ENCODE measurements at places on chromosomes 16 and 17.

DNA sequence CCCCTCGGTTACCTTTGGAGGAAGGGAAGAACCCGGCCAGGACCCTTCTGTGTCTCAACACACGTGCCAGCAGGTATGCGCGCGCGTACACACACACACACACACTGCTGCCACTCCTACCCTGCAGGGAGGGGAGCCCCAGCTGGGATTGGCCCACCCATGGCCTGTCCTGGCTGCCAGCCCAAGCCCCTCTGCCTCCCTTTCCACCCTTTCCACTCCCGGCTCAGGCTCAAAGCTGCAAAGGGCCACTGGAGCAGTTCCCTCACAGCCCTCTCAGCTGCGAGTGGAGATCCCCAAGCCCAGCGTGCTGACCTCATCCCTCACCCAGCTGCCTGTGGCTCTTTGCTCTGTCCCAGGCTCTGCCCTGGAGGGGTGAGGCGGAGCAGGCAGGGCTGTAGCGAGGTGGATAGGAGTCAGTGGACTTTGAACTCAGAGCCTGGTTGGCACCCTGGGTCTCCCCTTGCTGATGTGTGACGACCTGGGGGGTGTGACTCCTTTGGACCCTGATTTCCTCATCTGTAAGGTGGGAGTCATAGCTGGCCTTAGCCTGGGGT, 14.5 kb downstream of the KIF19 start:
- DNase-seq, result no peak

- no peak for DNase-seq
These were observed 54.8 kb upstream of the BCAR1 start for GRCh38 chr16:75306099-75306762.

DNA sequence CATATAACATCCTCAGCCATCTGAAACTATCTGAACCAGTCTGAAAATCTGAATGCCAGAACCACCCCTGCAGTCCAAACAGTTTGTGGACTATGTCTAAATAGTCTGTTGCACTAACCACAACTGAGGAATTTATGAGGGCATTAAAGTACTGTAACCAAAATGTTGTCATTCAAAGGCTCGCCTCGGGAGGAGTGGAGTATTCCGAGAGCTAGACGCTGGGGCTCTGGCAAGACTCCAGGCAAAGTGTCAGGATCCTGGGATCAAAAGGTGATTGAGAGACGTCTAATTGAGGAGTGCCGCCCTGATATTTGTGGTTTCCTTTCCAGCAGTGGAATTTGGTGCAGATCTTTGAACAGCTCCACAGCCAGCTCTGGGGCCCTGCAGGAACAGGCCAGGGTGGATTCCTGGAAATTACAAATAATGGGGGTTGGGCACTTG, 142.9 kb upstream of the MYOCD start:
- DNase-seq, result no peak

GRCh38 chr17:50818261-50818660, 17.1 kb upstream of the WFIKKN2 start:
- DNase-seq, result no peak

DNA sequence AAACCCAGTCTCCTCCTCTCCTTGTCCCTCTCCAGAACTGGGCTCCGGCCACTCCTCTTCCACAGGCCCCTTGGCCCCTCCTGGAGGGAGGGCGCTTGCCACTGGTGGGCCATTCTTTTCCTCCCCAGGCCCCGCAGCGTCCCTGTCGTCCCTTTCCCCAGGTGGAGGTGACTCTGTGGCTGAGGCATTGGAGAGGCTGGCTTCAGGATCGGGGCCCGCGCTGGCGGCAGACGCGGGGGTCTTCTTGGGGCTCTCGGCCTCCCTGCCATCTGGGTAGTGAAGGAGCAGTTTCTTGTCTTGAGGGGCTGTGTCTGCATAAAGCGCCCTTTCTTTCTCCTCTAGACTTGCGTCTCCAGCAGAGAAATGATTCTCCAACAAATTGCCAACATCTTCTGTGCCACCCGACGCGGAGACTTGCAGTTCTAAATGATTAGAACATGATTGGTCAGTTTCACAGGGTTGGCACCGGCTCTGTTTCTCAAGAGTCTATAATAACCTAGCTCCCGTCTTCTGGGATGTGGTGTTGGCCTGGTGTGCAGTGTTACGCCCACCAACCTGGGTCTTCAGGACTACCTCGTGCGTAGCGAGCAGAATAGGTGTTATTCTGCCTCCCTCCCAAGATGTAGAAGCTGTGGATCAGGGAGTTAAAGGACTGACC, 34.1 kb downstream of the SRL start:
- no peak for DNase-seq

- DNase-seq, result no peak
These were observed 725 bp upstream of the ARL5C start for GRCh38 chr17:39166437-39167335.

GRCh38 chr17:7356072-7356549, 1.2 kb downstream of the TMEM95 start:
- DNase-seq, result peak; percentile 63

DNA sequence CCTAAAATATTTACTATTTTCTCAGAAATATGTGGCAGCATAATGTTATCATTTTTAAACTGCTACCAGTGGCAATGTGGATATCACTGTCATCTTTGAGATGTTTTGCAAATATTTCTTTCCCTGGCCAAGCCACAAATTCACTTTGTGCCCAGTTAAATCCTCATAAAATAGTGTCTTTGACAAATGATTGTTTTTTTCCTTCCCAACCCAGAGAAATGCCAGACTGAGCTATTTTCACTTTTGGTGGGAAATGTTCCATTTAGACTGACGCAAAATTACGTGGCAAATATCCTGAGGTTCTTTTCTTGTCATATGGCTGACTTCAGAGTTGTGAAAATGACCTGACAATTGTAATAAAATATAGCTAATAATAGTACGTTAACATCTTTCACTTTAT, 807.0 kb upstream of the SOX9 start:
- DNase-seq, result no peak

GRCh38 chr16:26772503-26772902, 294.2 kb upstream of the C16orf82 start:
- DNase-seq, result no peak

DNA sequence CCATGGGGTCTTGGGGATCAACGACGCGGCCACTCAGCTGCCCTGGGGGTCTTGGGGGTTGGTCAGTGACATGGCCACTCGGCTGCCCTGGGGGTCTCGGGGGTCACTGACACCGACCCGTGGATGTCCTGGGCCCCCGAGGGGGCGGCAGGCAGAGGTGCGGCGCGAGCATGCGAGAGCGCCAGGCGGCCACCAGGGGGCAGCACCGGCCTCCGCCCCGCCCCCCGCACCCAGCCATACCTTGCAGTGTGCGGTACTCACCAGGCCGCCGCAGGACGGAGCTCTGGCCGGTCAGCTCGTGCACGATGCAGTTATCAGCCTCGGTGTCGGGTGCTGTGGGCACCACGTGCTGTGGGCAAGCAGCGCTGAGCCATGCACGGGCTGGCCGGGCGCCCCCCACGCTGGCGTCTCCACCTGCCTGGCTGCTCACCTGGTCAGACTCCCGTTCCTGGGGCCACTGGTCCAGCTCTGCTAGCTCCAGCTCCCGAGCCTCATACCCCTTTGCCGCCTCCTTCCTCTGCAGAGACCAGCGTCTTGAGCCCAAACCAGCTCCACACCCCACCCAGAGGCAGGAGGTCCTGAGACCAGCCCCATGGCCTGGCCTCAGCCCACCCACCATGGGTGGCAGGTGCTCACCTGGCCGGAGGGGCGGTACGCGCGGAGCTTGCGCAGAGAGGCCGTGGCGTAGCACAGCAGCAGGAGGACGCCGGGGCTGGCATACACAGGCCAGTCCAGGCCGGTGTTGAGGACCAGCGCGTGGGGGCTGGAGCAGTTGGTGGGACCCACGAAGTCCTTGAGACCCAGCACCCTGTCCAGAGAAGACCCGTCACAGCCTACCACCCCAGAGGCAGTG, 31.2 kb downstream of the CTU2 start:
- peak; percentile 8 for DNase-seq

DNA sequence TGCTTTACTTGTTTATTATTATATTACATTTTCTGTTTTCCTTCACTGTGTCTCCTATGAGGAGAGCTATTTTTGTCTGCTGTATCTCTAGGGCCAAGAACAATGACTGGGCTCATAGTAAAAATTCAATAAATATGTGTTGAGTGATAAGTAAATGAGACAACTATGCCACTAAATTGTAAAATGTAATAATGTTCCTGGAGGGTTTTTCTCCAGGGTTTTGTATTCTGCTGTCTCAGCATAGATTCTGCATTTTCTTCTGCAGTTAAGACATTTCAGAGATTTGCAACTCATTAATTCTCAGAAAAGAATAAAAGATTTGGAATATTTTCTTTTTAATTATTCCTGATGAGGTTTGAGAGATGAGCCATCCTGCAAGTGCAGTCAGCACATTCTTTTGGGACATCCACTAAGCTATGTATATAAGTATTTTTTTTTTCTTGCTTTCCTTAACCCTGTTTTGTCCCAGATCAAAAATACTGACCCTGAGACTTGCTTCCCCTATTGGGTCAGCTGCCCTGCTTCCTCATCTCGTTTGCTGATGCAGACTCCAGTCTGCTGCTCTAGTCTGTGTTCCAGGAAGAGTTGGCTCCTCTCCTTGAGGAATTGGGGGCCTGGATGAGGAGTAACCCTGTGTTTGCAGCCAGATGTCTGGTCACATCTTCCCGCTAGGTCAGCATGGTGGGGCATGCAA, 122.9 kb downstream of the ABCA8 start:
- no peak for DNase-seq

- no peak for DNase-seq
These were observed 959 bp downstream of the SSH2 start for GRCh38 chr17:29929006-29929532.

GRCh38 chr16:57797526-57798266, 4.6 kb downstream of the KIFC3 start:
- DNase-seq, result no peak

GRCh38 chr17:49343273-49343672, 18.8 kb downstream of the ZNF652 start:
- no peak for DNase-seq

DNA sequence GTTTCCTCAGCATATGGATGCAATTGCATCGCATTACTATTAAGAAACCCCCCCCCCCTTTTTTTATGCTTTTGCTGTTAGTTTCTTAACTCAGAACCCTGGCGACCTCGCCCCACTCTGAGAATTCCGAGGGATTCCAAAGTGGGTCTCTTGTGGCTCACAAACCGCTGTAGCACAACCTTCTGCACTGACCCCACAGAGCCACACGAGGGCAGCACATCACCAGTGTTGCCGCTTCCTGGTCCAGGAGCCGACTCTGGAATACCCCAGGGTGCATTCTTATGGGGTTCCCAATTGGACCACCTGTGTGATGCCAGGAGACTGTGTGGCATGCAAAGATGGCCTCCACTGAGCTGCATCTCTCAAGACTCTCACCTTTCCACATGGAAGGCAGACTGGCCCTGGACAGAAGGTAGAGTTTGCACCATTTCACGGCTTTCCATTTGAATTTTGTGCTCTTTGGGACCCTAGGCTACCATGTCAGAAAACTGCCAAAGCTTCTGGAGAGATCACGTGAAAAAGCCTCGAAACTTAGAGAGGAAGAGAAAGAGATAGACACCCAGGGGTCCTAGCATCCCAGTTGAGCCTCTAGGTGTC, 432.7 kb upstream of the ASIC2 start:
- DNase-seq, result no peak

- no peak for DNase-seq
These were observed 2.9 kb upstream of the SCIMP start for GRCh38 chr17:5237541-5238016.

DNA sequence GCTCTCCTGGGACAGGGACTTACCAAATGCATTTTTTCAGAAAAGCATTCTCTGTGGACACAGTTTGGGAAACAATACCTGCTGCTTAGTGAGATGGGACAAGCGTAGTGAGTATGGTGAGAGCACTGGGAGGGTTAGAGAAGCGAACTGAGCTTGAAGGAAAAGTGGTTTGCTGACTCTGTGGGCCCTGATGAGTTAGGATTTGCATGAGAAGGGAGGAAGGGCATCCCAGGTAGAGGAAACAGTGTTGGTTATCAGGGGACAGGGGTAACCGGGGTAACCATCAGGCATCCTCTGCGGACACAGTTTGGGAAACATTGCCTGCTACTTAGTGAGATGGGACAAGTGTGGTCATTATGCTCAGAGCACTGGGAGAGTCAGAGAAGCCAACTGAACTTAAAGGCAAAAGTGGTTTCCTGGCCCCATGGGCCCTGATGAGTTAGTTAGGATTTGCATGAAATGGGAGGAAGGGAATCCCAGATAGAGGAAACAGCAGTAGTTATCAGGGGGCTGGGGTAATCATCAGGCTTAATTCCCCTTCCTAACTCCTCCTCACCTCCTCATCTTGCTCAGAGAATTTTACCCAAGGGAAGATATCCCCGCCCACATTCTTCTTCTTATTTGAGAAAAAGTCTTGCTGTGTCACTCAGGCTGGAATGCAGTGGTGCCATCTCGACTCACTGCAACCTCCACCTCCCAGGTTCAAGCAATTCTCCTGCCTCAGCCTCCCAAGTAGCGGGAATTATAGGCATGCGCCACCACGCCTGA, 319.3 kb downstream of the RBFOX1 start:
- DNase-seq, result no peak

- DNase-seq, result no peak
These were observed 1.9 kb downstream of the ZNF652 start for GRCh38 chr17:49359990-49360795.

GRCh38 chr17:7632492-7632894, 2.6 kb downstream of the SHBG start:
- no peak for DNase-seq

- DNase-seq, result no peak
These were observed 109.7 kb downstream of the PLCG2 start for GRCh38 chr16:81888520-81889394.

GRCh38 chr16:82033006-82033405, 2.0 kb upstream of the HSD17B2 start:
- DNase-seq, result no peak

DNA sequence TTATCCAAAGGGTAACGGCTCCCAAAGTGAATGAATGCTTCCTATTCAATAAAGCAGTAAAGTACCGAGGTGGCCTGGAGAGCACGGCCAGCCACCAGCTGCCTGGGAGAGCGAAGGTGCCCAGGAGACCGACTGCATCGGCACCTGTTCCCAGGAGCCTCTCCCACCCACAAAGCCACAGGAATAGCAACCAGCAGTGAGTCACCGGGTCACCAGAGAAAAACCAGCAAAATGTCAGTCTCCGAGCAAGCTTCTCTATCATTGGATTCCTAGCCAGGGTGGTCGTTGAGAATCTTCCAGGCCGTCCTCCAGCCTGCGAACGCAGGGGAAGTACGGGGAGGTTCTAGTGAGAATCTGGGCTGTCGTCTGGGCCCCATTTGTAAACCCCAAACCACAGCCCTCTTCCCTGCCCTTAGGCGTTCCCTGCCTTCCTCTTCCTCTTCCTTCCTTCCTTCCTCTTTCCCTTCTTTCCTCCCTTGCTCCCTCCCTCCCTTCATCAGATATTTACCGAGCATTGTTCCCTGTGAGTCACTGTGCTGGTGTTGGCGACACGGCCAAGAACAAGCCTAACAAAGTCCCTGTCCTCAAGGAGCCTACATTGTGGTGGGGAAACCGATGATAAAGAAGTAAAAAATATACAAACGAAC, 114.6 kb downstream of the SLC39A11 start:
- DNase-seq, result no peak
